ENCODE measurements at places on chromosomes 6 and 20. TPM values are rescaled to one million over a fixed set of nuclear protein-coding genes. Genes with fewer than 3 reads are reported as not detected.

PSORS1C1 gene
- total RNA-seq: 1.2 TPM

POU5F1 gene
- total RNA-seq: not detected

RIPPLY2 gene
- total RNA-seq: under 0.01 TPM

ZNF831 gene
- not detected for total RNA-seq

RIPOR2 gene
- 0.23 TPM for total RNA-seq
